ENCODE measurements at places on chromosomes 11 and 22. TPM values are rescaled to one million over a fixed set of nuclear protein-coding genes. Genes with fewer than 3 reads are reported as not detected.

The OR8B3 gene
- total RNA-seq, result not detected

The SMPD1 gene
- 5.3 TPM for total RNA-seq

The GLYATL1 gene
- 2.1 TPM for total RNA-seq

The TTC9C gene
- total RNA-seq, result 31.6 TPM

The SERPING1 gene
- total RNA-seq, result 35.2 TPM

The OR52A1 gene
- total RNA-seq, result 0.09 TPM

The MS4A6E gene
- not detected for total RNA-seq

The CDKN1C gene
- 15.4 TPM for total RNA-seq

The APOBEC3H gene
- total RNA-seq, result 0.48 TPM

The OR10A2 gene
- not detected for total RNA-seq

The CASP5 gene
- total RNA-seq, result not detected

The TNNT3 gene
- not detected for total RNA-seq

The GGT5 gene
- total RNA-seq, result 0.20 TPM

GRCh38 chr11:77065878-77066228, 918 bp upstream of the CAPN5 start:
- DNase-seq, result peak; percentile 43

- DNase-seq, result no peak
Observed at GRCh38 chr11:76614471-76615179, 55.9 kb downstream of the LRRC32 start.

DNA sequence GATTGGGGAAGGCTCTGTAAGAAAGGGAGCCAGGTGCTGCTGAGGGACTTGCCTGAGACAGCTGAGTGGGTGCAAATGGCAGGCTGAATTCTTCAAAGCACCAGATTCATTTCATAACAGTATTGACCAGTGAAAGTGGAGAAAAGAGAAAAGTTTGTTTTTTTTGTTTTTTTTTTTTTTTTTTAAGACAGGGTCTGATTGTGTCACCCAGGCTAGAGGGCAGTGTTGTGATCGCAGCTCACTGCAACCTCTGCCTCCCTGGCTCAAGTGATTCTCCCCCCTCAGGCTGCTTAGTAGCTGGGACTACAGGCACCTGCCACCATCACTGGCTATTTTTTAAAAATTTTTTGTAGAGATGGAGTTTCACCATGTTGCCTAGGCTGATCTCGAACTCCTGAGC, 494.0 kb downstream of the MIAT start:
- peak; percentile 45 for DNase-seq

GRCh38 chr22:27019827-27020226, 362.4 kb downstream of the MIAT start:
- DNase-seq, result no peak

DNA sequence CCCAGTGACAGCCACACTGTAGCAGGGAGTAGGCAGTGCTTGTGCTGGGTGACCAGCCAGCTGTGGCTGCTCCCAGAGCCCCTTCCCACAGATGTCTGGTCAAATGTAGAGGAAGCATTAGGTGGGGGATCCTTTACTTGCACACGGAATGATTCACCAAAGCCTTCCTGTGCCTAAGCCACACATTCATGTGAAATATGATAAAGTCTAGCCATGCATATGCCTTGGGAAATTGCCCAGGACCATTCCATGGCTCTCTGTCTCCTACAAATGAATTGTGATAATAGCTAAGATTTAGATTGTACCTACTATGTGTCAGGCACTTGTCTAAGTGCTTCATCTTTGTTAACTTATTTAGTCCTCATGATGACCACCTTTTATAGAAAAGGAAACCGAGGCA, 217.5 kb upstream of the E2F8 start:
- no peak for DNase-seq

DNA sequence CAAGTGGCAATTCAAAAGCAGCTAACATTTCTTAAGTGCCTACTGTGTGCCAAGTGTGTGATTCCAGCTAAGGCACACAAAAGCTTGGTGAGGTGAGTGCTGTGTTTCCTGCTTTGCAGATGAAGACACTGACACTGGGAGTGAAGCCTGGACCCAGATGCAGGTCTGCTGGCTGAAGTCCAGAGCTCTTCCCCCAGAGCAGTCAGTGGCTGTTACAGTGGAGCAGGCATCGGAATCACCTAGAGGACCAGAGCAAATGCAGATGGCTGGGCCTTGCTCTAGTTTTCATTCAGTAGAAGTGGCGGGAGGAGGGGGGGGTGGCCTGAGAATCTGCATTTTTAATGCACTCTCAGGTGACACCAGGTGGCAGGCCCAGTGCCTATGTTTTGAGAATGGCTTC, 342.3 kb downstream of the CADM1 start:
- no peak for DNase-seq

- DNase-seq, result no peak
Observed at GRCh38 chr22:35872451-35872850, 154.8 kb downstream of the APOL5 start.

GRCh38 chr11:75422248-75423231, 10.5 kb downstream of the KLHL35 start:
- no peak for DNase-seq

DNA sequence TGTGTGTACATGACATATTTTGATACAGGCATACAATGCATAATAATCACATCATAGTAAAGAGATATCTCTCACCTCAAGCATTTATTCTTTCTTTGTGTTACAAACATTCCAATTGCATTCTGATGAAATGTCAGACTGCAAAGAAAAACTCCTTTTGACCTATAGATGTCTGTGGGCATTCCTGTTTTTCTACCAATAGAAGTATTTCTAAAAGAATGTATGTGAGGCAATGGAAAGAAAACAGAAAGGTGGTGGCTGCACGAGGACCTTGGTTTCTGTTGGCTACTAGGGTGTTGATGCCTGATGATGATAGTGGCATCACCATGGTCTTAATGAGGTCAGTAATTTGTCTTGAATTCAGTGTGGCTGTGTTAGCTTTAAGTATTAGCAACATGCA, 137.0 kb upstream of the ANO3 start:
- DNase-seq, result no peak

DNA sequence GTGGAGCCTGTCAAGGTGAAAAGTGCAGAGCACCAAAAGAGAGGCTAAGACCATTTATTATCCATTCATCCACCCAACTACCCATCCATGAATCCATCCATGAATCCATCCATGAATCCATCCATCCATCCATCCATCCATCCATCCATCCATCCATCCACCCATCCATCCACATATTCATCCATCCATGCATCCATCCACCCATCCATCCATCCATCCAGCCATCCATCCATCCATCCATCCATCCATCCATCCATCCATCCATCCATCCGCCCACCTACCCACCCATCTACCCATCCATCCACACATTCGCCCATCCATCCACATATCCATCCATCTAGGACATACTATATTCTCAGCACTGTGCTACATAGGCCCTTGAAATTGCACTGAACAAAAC, 68.0 kb downstream of the SYN3 start:
- no peak for DNase-seq

DNA sequence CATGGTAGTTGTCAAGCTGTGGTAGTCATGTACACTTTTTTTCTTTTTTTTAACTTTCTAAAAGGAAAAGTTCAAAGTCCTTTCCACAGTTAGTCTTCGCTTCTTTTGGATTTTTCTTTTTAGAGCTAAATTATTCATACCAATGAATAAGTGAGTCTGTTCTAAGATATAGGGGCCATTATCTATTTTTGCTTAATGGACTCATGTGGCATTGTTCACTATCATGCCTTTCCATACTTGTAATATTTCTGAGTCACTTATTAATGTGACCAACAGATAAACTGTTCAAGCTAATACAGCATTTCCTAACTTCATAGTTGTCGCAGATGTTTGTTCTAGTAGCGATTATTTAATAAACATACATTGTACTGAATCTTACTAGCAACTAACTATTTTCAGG, 8.0 kb upstream of the B3GNT6 start:
- DNase-seq, result no peak

GRCh38 chr11:133920109-133920990, 36.4 kb downstream of the IGSF9B start:
- peak; percentile 46 for DNase-seq

DNA sequence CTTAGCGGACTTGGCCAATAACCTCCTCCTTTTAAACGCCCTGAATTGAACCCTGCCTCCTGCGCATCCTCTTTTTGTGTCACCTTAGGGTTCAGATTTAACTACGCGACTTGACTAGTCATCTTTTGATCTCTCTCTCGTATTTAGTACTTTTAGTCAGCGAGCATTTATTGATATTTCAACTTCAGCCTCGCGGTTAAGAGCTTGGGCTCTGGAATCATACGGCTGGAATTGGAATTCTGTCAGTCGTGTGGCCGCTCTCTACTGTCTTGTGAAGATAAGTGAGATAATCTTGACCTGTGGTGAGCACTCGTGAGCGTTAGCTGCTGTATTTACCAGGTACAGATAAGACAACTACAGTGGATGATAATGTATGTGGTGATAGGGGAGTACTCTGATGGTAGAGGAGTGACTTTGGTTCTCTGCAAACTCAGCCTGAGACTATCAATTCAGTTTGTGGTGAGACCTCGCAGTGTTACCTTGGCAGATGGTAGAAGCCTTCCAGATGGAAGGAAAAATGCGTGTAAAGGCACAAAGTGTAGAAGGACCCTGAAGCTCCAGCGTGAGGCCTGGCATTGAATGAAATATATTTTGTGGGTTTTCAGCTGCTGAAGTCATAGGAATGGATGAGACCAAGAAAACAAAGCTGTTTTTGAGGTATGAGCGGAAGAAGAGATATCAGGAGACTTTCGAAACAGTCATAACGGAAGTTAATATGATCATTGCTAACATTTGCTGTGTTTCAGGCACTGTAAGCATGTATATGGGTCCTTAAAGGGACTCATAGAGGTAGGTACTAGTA, 682 bp downstream of the ATM start:
- DNase-seq, result no peak

GRCh38 chr11:70073871-70074371, 4.2 kb upstream of the ANO1 start:
- DNase-seq, result peak; percentile 38

DNA sequence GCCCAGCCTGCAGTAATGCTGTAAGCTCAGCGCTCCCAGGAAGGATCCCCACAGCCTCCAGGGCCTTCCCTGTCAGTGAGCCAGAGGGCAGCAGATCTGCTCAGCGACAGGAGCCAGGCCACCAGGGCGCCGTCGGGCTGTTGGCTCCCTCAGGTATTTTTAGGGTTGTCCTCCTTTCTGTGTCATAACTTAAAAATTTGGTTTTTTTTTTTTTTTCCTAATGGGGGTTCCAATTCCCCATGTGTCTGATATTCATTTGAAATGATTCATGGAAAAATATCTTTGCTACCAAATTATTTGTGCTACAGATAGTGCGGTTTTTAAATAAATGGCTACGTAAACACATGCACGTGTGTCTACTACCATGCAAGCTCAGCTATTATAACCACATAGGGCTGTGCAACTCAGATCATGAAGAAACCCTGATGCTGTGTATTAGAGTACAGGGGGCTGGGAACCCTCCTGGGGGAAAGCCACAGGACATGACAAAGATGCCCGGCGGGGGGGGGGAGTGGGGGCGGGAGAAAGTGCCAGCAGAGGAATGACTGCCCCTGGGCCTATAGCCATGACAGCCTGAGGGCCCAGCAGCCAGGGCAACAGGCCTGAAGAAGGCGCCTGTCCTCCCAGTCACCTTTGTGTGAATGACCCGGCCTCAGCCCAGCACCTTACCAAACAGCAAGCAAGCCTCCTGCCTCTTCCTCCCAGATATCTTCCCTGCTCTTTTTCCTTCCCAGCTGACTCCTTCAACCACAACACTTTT, 89.3 kb downstream of the NAT10 start:
- DNase-seq, result peak; percentile 57

GRCh38 chr11:24623121-24623520, 126.3 kb downstream of the LUZP2 start:
- DNase-seq, result no peak

GRCh38 chr22:45817745-45818423, 146.2 kb downstream of the ATXN10 start:
- no peak for DNase-seq

GRCh38 chr11:28232649-28233048, 124.5 kb downstream of the METTL15 start:
- no peak for DNase-seq

- DNase-seq, result no peak
Observed at GRCh38 chr11:37926772-37927171, 1328.7 kb upstream of the RAG2 start.

DNA sequence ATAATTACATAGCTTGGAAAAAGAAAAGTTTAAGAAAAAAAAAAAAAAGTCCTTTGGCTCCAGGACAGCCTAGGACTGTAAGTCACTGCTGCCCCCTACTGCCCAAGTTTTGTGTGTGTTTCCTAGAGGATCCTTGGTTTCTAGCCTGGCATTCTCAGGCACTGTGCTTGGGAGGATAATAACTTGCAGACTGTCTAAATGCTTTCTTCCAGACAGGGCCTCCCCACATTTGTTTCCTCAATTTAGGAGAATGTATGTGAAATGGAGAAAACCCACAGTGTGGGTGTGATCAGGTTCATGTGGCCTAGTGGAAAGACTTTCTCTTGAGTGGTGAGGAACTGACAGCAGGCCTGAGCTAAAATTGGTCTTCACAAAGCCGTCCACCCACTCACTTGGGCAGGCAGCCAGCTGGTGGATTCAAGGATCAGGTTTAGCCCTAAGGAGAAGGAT, 191.0 kb downstream of the NAV2 start:
- peak; percentile 73 for DNase-seq

DNA sequence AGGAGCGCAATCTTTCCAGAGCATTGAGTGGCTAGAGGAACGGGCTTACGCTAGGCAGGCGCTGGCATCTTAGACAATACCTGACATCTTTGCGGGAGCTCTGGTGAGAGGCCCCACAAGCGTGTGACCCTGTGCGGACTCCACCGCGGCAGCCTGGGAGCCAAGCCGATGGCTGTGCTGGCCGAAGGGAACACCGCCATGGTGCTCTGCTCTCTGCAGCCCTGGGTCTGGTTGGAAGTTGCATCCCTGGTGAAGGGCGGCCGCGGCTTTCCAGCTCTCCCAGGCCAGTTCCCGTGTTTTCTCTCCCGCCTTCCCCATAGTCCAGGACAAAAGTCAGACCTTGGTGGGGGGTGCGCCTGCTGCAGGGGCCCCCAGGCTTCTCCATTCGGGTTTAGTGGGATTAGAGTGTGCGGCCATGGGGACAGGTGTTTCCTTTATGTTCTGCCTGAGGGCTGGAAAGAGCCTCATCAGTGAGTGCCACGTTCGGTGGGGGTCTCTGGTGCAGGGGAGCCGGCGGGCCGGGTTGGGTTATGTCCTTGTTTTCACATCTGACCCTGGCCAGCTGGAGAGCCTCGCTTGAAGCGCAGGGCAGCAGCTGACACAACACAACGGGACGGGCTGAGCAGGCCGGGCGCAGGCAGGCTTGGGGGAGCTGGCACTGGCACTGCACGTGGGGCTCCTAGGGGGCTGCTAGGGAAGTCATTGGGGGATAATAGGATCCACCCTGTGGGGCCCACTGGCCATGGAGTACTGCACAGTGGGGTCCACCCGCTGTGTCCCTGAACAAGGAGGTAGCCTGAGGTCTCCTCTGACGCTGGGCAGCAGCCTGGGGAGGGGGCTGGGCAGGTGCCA, 94.8 kb downstream of the KCNQ1 start:
- DNase-seq, result no peak

- DNase-seq, result no peak
Observed at GRCh38 chr22:27231266-27231665, 570.3 kb downstream of the MN1 start.

- no peak for DNase-seq
Observed at GRCh38 chr11:82832983-82833382, 67.2 kb downstream of the PRCP start.

- DNase-seq, result no peak
Observed at GRCh38 chr11:27717377-27717776, 17.1 kb upstream of the BDNF start.

- DNase-seq, result no peak
Observed at GRCh38 chr22:29083933-29084591, 11.2 kb downstream of the KREMEN1 start.
